ENCODE measurements at places on chromosomes 7 and 10. TPM values are rescaled to one million over a fixed set of nuclear protein-coding genes. Genes with fewer than 3 reads are reported as not detected.
A peak's percentile ranks its signal among the peaks of the same experiment; 100 is the strongest.

Gene PLXDC2
- 53.6 TPM for total RNA-seq

Gene GNAI1
- 59.0 TPM for total RNA-seq

Gene SLC26A5
- total RNA-seq: 1.3 TPM

Gene ACBD7
- 6.6 TPM for total RNA-seq

Gene TES
- total RNA-seq: 40.4 TPM

Gene ANXA8L1
- 2.2 TPM for total RNA-seq

Gene CRHR2
- total RNA-seq: 1.2 TPM

Gene UTF1
- 18.6 TPM for total RNA-seq

- DNase-seq: peak; percentile 46
These were observed 163.7 kb downstream of the SEMA3D start for GRCh38 chr7:85023066-85023712.

GRCh38 chr10:98131619-98132018 is 2.8 kb upstream of the R3HCC1L start:
- DNase-seq: no peak

DNA sequence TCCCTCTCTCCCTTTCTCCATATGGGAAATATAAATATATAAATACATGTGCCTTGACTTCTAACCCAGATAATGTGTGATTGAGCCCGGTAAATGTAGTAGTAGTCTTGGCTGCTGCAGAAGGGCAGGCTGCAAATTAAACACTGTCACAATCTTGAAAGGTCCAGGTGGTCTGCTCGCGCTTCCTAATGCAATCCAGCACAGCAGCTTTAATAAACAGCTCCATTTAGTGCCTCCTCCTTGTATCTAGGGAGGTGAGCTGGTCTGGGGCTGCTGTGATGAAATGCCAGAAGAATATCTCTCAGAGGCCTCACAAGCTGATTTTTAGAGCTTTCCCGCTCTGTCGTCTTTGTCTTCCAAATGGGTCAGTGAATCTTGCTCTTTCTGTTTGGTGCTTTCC is 782 bp downstream of the POU6F2 start:
- no peak for DNase-seq

DNA sequence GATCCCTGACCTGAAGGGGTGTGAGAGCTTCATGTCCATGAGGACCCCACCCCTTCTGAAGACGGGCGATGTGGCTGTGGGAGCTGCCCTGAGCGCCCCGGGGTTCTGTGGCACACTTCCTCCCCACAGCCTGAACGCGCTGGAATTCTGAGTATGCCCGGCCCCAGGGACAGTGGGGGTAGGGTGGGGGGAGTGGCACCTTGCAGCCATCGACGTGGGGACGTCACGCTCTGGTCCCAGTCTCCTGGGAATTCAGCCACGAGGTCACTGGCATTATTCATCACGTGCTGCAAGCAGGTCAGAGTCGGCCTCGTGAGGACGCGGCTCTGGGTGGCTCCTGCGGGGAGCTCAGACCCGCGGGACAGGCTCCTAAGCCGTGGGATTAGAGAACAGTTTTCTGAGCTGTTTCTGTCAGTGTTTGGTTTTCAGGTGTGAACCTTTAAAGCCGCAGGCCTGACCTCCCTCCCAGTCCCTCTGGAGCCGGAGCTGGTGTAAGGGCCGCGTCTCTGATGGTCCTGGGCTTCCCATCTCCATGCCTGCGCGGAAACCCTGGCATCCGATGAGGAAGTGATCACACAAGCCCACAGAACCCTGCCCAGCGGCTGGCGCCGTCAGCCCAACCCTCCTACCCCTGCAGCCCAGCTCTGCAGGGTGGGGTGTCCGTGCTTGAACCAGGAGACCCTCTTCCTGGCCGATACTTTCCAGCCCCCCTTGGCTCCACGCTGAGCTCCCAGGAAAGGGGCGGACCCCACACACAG is 16.1 kb downstream of the GPR146 start:
- no peak for DNase-seq

- DNase-seq: no peak
These were observed 313.8 kb upstream of the BMPER start for GRCh38 chr7:33591490-33591889.

- no peak for DNase-seq
These were observed 166.9 kb downstream of the UBE2H start for GRCh38 chr7:129785685-129786514.

DNA sequence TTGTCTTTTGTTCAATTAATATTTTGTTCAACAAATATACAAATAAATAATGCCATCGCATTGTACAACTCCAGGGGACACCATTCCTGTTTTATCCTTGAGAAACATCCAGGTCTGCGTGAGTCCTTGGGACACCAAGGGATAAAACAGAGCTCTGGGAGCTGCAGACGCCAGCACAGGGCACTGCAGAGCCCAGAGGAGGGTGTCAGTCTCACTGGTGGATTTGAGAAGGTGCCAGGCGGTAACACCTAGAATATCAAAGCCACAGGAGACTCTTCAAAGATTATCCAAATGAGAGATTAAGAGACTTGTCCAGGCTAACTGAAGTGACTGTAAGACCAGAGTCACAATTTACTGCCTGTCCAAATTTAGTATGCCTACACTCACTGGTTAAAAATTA is 55.3 kb downstream of the TEX36 start:
- no peak for DNase-seq

GRCh38 chr10:117360994-117361667 is 14.1 kb downstream of the PDZD8 start:
- no peak for DNase-seq

GRCh38 chr10:131685007-131685406 is 215.8 kb upstream of the PPP2R2D start:
- no peak for DNase-seq

- no peak for DNase-seq
These were observed 144.7 kb downstream of the PLCE1 start for GRCh38 chr10:94138391-94138790.

DNA sequence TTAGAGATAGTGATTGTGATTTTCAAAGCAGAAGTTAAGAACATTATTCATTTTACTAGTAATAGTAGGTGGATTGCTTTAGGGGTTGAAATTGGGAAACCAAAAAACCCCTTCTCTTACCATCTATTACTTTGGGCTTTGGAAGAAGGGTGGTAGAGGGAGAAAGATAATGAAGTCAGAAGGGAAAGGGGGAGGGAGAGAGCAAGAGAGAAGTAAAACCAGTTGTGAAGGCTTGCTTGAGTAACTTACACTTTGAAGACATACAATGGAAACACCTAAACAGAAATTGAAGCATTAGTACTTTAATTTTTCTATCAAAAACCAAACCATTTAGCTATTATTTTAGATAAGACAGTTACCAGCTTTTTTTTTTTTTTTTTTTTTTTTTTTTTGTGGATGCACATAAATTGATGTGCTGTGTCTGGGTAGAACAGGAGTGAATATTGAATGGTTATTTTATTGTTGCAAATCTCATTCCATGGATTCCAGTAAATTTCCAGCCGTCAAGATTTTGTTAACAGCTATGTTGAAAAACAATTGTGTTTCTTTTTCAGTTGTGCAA is 5.5 kb downstream of the PRKAR2B start:
- DNase-seq: no peak

DNA sequence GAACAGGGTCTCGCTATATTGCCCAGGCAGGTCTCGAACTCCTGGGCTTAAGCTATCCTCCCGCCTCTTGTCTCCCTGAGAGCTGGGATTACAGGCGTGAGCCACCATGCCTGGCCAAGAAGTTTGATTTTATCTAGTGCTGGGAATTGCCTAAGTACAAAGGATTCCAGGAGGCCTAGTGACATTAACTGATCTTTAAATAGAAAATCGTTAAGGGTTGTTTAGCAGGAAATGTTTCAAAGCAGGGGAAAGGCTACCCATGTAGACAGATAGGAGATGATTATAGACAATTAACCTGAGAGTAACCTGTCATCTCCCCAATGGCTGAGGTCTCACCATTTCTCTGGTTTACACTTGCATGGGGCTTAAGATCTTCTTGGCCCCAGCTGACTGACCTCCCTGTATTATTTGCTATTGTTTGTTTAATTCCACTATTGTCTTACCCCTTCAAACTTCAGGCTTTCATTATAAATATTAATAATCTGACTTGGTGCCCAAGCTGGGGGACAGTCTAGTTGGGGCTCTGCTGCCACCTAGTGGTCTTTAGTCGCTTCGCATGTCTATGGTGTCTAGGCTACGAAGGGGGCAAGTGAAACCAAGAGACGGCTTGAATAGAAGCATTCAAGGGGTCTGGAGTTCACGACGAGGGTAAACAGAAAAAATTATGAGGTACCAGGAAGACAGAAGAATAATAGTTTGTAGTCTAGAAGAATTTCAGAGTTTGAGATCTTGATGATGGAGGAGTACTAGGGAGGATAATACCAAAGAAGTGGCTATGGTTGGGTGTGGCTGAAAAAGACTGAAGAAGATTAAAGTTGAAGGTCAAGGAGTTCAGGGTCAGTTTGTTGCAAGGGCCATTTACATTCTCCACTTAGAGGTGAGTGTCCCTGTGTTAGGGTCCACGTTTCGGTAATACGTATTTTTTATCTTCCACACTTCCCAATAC is 40.4 kb upstream of the BPGM start:
- DNase-seq: peak; percentile 84

DNA sequence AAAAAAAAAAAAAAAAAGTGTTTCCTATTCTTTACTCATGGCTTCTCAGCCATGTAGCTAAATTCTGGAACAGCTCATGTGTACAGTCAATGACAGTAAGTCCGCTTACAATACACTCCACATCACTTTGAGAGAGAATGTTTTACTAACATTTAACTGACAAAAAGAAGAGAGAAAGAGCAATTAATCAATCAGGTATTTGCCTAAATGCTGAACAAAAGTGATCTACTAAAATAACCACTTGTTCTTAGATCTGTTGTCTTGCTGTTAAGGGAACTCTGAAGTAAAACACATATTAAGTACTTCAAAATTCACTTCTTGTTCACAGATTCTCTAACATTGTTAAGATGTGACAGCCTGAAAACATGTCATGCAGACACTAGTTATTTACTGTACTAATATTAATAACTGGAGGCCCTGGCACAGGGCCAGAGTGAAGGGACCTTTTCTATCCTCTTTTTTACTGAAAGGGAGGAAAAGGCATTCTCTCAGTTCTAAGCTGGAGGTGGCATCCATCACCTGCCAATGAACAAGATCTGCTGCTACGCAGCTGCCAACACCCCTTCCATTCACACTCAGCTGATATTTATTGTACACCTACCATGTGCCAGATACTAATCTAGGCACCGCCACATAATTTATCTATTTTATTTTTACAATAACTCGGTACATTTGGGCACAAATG is 72.6 kb downstream of the AHR start:
- DNase-seq: no peak

GRCh38 chr7:36810032-36810431 is 85.7 kb upstream of the AOAH start:
- DNase-seq: no peak

- no peak for DNase-seq
These were observed 96.0 kb downstream of the DIP2C start for GRCh38 chr10:593421-593820.

DNA sequence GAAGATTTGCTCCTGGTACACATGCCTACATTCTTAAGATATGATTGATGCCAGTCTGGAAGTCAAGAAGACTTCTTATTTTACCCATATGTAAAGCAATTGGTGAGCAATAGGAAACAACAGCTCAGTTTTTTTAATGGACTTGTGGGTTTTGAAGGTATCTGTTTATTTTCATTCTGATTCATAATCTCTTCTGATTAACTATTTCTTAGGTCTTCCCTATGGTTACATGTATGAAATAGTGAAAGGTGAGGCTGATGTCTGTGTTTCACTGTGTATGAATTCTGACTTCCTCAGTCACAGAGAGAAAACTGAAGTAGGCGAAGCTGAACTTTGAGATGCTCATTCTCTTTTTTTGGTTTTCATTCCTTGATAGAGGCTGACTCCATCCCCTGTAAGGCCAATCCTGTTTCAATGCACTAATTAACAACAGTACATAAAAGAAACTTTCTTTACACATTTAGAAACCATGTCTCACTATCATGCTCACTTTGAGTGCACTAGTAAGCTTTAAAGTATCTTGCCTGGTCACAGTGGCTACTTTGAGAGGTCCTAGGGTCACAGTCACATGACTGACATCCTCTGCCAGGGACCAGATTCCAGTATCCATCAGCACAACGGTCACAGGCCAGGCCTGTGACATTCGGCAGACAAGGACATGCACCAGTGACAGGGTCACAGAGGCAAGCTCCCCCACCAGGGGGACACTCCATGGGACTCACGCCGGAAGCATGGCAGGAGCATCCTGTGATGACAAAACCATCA is 59.5 kb upstream of the LAMB1 start:
- no peak for DNase-seq

DNA sequence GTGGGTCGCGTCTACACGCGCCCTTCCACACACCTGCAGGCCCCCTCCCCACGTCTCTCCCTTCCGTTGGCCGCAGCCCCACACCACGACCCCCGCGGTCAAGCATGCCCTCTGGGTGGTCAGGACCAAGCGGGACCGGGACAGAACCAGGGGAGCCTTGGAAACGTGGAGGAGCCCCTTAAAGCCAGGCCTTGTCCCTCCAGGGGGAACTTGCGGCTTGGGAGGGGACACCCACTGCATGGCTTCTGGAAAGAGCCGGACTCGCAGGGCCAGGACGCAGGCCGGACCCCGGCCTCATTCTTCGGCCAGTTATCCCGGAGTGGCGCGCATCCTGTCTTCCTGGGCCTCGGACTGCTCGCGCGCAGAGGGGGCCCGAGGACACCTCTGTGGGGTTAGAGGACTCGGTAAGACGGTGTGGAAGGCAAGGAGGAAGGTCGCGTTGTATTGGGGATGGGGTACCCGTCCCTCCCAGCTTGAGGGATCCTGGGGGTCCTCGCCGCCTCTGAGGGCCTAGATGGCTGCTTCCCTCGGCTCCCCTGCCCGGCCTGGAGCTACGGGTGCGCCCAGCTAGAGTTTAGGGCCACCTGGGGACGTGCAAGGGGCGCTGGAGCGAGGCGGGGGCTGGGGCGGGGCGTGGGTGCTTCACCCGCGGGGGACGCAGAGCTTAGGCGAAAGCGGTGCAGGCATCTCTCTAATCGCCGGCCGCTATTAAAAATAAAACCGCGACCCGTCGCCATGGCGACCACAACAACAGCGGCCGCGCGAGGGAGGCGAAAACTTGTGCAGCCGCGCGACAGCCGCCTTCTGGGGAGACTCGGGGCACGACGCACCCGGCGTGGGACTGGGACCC is 1.8 kb upstream of the PDGFA start:
- DNase-seq: peak; percentile 67

Measured in testis (tissue), 5 donors.